ENCODE measurements at places on chromosomes 16 and 17.

GRCh38 chr17:54972406-54973138, 4.0 kb downstream of the STXBP4 start:
- DNase-seq = no peak

DNA sequence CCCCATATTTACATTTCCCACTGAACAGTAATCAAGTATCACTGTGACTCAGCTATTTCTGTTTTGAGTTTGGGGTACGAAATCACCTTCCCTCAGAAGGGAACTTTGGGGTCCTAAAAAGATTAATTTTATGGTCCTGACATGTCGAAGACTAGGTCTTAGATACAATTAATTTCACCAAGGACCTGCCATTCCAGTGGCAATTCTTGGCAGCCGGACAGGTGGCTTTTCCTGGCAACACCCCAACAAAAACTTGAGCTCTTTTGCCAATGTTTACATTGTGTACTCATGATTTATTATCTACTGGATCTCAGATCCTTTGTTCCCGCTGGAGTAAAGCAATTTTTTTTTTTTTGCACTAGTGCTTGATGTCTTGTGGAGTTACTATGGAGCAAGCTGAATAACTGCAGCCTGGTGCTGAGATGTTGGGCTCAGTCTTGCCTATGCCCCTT, 14.4 kb downstream of the SLFN5 start:
- no peak for DNase-seq

DNA sequence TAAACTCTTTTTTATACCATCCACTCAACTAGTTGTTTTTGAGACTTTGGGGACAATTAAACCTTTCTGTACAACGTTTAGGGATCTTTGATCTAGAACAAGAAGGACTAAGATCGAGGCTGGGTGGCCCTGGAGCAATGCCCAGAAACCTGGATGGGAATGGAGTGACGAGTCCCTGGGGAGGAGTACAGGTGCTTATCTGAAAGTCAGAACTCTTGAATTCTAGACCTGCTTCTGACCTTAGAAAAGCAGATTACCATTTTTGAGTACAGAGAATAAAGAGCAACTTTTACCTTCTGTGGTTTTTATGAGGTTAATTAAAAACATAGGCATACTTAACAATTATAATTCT, 17.8 kb downstream of the UBE2Z start:
- DNase-seq = no peak

- no peak for DNase-seq
These were observed 197.2 kb downstream of the FOXL1 start for GRCh38 chr16:86775511-86775921.

DNA sequence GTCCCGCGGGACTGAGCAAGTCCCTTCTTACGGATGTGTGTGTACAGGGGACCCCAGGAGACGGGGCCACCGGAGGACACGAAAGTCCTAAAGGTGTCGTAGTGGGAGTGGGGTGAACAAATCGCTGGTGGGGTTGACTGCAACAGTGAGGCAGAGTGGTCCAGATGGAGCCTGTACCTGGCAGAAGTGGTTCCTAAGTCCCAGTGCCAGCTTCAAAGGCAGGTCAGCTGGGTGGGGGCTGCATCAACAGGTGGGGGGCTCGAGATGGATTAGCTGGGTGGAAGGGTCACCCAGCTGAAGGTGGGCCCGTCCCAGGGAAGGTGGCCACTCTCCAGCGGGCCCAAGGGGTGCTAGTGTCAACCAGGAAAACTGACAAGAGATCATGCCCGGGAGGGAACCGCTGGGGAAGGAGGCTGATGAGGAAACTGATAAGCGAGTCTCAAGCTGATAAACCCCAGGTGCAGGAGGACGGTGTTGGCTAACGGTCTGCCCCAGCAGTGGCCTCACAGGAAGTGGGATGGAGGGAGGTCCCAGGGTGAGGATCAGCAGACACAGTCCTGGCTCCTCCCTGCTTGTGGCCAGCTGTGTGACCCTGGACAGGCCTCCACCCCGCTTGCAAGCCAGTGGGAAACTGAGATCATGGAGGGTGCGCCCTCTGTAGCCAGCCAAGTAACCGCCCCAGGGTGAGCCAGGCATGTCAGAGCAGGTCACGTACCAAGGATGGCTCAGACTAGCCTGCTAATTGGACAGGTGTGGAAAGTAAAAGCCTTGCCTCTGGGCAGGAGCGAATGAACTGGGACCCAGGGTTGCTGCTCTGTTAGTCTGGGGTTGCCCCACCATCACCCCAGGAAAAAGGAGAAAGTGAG, 1.0 kb downstream of the ORAI3 start:
- DNase-seq = no peak

GRCh38 chr17:35729405-35729833, 2.0 kb upstream of the RASL10B start:
- DNase-seq = no peak

- DNase-seq = no peak
These were observed 206.5 kb upstream of the IRX3 start for GRCh38 chr16:54493061-54493460.

Measured in activated gamma-delta T cell treated with Interleukin-2 at 50 U/mL for 16 hours (primary cell).